ENCODE measurements at places on chromosomes 13 and 19. TPM values are rescaled to one million over a fixed set of nuclear protein-coding genes. Genes with fewer than 3 reads are reported as not detected.

Gene NOTCH3
- 42.2 TPM for total RNA-seq

Gene ZNF177
- 9.0 TPM for total RNA-seq

Gene CDX2
- not detected for total RNA-seq

Gene NRTN
- total RNA-seq, result not detected

Gene HSH2D
- total RNA-seq, result not detected

Gene PLVAP
- 142 TPM for total RNA-seq

Gene ZNF285
- total RNA-seq, result 2.4 TPM

Gene CLDND2
- not detected for total RNA-seq

Gene VAV1
- 16.2 TPM for total RNA-seq

Gene CASP14
- not detected for total RNA-seq

Gene RXFP2
- 2.2 TPM for total RNA-seq

Gene ZFR2
- not detected for total RNA-seq

Gene PIH1D1
- total RNA-seq, result 110 TPM

Gene CFAP97D2
- total RNA-seq, result not detected

Gene DHX34
- total RNA-seq, result 14.2 TPM

Gene PDCD2L
- total RNA-seq, result 16.2 TPM

Gene KLK6
- not detected for total RNA-seq

Gene GRIK5
- total RNA-seq, result 3.1 TPM

Gene TINCR
- 13.9 TPM for total RNA-seq

Gene ZNF507
- 28.5 TPM for total RNA-seq

Gene FAM124A
- 14.1 TPM for total RNA-seq

Gene UBL5
- 349 TPM for total RNA-seq

Gene FLT3
- total RNA-seq, result not detected

Gene CDC16
- total RNA-seq, result 76.5 TPM

Gene ATP1A3
- total RNA-seq, result not detected

Gene CYP2F1
- not detected for total RNA-seq

Gene REEP6
- 1.4 TPM for total RNA-seq

Gene CAPS
- 67.5 TPM for total RNA-seq

Gene ZNF83
- 73.4 TPM for total RNA-seq

Gene IZUMO1
- total RNA-seq, result 0.21 TPM

Gene PLIN4
- 120 TPM for total RNA-seq

Gene HRC
- 0.60 TPM for total RNA-seq

Gene CERS1
- total RNA-seq, result 7.0 TPM

Data from tibial nerve (tissue), 4 donors.